ENCODE measurements at places on chromosomes 13 and 19. TPM values are rescaled to one million over a fixed set of nuclear protein-coding genes. Genes with fewer than 3 reads are reported as not detected.

DNA sequence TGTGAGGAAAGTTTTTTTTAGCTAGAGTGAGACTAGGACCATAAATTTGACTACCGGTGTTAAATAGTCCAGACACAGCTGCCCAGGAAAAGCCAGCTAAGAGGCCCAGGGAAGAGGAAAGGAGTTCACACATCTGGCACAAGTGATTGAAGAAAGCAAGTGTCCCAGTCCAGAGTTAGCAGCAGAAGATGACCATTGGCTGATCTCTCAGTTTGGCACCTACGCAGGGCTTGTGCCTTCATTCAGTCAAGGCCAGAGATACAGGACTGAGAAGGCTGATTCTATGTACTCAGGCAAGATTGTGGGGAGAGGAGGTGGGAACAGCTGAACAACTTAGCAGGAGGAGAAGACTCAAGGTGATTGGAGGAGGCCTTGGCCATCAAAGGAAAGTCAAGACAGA, 575.0 kb upstream of the KLF12 start:
- no peaks in the 10 kb centered on the region for H3K4me1 ChIP-seq
- no peaks in the 10 kb centered on the region for H3K36me3 ChIP-seq
- H3K27ac ChIP-seq: no peak overlapping the region
- no peak for DNase-seq
- no peak overlapping the region for H3K4me3 ChIP-seq

DNA sequence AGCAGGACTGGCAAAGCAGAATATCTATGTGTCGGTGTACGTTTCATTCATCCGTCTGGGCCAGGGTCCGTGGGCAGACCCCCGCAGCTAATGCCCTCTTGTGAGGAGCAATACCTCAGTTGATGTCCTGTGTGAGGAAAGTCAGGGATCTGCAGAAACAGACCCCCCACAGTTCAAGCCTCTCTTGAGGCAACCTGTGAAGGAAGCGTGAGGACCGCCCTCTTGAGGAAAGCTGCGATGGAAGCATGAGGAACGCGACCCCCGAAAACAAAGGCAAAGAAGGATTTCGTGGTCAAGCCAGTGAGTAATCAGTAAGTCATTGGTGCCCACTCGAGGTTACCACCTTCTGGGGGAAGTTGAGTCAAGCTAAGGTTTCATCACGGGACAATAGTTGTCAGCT, 20.9 kb upstream of the ZNF83 start:
- H3K4me1 ChIP-seq: no peaks in the 10 kb centered on the region
- DNase-seq: no peak
- peaks cover 91% of the 10 kb centered on the region for H3K36me3 ChIP-seq
- H3K27me3 ChIP-seq: no peaks in the 10 kb centered on the region
- no peak overlapping the region for H3K27ac ChIP-seq

- peaks cover 8% of the 10 kb centered on the region for H3K27me3 ChIP-seq
- H3K27ac ChIP-seq: no peak overlapping the region
- H3K4me1 ChIP-seq: peaks cover 4% of the 10 kb centered on the region
- no peak overlapping the region for H3K4me3 ChIP-seq
- H3K36me3 ChIP-seq: no peaks in the 10 kb centered on the region
- DNase-seq: no peak
These were observed 14.0 kb upstream of the URI1 start for GRCh38 chr19:29927944-29928625.

Gene CYSLTR2
- 3.9 TPM for total RNA-seq

Gene CLEC17A
- not detected for total RNA-seq

Gene OVOL3
- total RNA-seq: not detected

Gene FCAR
- total RNA-seq: not detected

Gene RASGRP4
- total RNA-seq: 19.5 TPM

Gene C2CD4C
- 0.08 TPM for total RNA-seq

Data from activated CD4-positive, alpha-beta memory T cell treated with anti-CD3 and anti-CD28 coated beads, Interleukin-2, amount 10 ng/mL, durations not matched to agents 7 days and 5 days (primary cell).